Stimulated activated CD4-positive, alpha-beta T cell treated with anti-CD3 and anti-CD28 coated beads, Interleukin-2, amount 100 ng/mL, for 4 hours (primary cell): ENCODE measurements at places on chromosomes 13 and 19.

GRCh38 chr13:98032168-98032567 lies 78.7 kb downstream of the IPO5 start:
- DNase-seq = no peak

DNA sequence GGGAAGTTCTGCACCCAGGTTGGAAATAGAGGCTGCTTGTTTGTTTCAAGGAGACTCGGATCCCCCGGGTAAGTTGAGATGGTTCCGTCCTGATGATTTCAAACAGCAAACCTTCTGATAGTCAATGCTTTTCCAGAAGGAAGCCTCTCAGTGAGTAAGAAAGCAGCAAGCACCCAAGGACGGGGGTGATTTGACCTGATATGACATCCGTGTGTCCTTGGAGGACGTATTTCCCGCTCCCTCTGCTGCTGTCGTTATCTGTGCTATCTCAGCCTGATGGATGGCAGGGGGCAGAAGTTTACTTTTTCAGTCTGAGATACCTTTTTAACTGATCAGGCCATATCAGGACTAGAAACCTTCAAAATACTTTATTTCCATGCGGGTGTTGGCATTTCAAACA lies 5.7 kb upstream of the GGACT start:
- DNase-seq = no peak

- DNase-seq = no peak
Observed at GRCh38 chr13:113190181-113190580, 18.3 kb downstream of the PCID2 start.

GRCh38 chr19:3100747-3101730 lies 6.9 kb downstream of the GNA11 start:
- no peak for DNase-seq

GRCh38 chr13:99959540-99960230 lies 11.9 kb downstream of the ZIC5 start:
- no peak for DNase-seq
